ENCODE measurements at places on chromosomes 16 and 17.
A peak's percentile ranks its signal among the peaks of the same experiment; 100 is the strongest.

GRCh38 chr16:84047206-84047605 is 4.6 kb upstream of the SLC38A8 start:
- DNase-seq, result no peak

- DNase-seq, result no peak
Measured at GRCh38 chr17:44645341-44645740, 10.9 kb upstream of the MEIOC start.

GRCh38 chr17:56577843-56578204 is 15.7 kb upstream of the NOG start:
- DNase-seq, result no peak

DNA sequence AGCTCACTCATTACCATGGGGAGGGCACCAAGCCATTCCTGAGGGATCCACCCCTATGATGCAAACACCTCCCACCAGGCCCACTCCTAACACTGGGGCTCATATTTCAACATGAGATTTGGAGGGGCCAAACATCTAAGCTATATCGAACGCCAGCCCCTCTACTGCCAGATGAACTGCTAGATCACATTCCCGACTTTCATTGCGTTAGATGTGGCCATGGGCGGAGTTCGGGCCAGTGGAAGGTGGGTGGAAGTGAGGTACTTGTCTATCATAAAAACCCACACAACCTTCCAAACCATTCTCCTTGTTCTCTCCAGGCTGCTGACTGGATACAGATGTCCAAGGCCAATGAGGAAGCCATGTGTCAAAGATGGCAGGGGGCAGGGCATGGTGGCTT is 27.0 kb upstream of the ANKRD40CL start:
- DNase-seq, result no peak

DNA sequence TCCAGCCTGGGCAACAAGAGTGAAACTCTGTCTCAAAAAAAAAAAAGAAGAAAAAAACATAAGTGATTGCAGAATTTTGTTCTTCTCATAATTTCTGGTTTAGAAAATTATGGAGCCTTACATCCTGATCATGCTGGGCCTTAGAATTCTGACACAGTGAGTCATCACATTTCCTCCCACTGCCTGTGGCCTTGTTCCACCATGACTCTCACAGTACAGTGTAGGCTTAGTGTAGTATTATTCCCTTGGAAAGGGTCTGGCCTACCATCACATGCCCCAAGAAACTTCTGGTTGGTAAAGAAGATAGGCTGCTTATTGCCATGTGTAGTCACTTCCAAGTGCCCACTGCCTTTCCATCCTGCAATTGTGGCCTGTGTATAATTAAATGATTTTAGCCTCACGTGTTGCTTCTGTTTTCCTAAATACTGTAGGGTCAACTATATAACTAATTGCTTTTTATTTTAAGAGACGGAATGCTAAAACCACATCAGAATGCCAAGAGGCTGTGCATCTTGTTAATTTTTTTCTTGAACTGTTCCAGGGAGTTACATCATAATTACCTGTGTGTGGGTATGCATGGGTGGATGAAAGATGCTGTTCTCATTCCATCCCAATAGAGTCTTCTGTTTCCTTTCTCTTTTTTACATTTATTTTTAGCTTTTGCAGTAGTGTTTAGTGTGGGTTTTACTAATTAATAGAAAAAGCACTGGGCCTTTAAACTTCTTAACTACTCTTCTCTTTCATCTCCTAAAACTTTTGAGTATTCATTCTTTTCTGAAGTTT is 25.9 kb downstream of the OGFOD1 start:
- DNase-seq, result no peak

GRCh38 chr17:67270416-67270815 is 25.4 kb upstream of the HELZ start:
- no peak for DNase-seq

DNA sequence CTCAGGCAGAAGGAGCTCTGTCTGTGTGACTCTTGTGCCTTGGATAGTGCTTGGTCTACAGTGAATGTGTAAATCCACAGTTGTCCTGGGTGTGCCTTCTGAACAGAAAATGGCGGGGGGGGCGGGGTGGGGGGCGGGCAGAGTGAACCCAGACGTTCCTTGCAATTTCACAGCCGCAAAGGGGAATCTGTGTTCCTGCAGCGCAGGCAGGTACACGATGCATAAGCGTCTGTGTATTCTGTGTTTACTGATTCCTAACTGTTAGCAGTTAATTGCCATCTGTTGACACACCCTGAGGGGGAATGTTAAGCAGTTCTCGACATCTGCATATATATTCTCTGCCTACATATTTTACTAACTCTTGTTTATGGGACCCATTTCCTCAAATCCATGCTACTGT is 123.5 kb upstream of the ZFHX3 start:
- no peak for DNase-seq

DNA sequence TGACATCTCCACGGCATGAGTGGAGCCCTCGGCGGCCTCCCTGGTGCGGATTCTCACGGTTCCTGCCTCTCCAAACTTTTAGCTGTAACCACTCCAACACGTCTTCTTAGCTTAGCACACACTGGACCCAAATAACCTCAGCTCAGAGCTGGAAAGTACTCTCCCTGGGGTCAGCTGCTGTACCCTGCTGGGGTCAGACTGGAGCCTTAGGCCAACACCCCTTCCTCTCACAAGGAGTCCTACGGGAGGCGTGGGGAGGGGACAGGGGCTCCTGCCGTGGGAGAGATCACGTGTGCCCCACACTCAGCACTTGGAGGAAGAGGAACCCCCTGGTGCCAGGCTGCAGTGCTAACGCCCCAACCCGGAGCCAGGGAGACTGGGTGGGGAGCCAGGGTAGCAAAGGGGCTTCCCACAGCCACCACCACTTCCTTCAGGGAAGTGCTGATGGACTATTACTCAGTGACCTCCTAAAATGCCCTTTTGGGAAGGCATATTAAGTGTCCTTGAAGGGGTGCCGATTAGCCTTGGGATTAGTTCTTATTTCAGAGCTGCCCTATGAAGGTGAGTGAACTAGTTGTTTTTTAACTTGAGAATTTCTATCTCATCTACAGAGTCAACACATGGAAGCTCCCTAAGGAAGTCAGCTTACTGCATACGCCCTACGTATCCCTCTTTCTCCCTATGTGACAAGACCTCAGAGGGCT is 124.0 kb downstream of the HIC1 start:
- DNase-seq, result no peak

DNA sequence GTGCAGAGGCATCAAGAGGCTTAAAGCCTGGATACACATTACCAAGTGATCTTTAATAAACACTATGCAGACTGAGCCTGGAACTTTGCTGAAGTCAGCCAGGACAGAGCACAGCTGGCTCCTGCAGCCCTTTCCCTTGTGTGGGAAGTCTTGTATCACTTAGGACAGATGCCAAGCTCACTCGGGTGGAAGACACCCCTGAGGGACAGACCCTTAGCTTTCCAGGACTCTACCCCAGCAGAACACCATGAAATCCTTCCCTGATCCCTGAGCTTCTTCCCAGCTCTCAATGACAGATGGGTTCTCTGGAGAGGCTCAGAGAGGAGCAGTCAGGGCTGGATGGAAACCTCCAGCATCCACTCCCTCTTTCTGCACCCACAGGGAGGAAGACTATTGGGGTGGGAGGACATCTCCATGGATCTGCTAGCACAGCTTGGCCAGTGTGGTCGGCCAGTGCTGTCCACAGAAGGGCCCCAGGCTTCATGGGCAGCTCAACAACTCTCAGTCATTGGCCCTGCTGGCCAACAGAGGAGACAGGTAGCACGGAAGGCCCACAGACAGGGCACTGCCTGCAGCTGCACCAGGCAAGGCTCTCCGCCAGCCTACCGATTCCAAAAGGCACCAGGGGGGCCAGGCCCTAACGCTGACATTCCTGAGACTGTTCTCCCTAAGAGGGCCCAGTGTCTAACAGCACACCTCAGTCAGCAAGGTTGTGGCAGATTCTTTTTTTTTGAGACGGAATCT is 15.9 kb downstream of the RAB5C start:
- no peak for DNase-seq

- no peak for DNase-seq
Measured at GRCh38 chr16:61324044-61324443, 712.2 kb downstream of the CDH8 start.

DNA sequence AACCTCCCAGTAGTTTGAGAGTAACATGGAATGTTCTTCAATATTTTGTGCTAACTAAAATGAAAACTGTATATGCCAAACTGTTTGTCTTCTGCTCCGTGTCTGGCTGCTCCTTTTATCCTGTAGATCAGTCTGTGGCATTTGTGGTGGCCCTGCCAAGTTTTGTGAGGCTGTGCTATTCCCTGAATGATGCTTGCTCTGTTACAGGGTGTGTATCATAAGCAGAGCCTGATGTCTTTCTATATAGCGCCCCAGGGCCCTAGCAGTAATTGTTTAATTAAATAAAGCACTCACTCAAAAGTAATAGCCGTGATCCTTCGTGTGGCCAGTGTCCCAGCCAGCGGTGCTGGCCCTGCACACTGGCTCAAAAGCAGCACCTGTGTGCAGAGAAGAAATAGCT is 27.8 kb upstream of the NAT9 start:
- no peak for DNase-seq

- peak; percentile 62 for DNase-seq
Measured at GRCh38 chr16:82655072-82655714, 28.4 kb downstream of the CDH13 start.

- no peak for DNase-seq
Measured at GRCh38 chr17:53033297-53033696, 789.4 kb upstream of the KIF2B start.

DNA sequence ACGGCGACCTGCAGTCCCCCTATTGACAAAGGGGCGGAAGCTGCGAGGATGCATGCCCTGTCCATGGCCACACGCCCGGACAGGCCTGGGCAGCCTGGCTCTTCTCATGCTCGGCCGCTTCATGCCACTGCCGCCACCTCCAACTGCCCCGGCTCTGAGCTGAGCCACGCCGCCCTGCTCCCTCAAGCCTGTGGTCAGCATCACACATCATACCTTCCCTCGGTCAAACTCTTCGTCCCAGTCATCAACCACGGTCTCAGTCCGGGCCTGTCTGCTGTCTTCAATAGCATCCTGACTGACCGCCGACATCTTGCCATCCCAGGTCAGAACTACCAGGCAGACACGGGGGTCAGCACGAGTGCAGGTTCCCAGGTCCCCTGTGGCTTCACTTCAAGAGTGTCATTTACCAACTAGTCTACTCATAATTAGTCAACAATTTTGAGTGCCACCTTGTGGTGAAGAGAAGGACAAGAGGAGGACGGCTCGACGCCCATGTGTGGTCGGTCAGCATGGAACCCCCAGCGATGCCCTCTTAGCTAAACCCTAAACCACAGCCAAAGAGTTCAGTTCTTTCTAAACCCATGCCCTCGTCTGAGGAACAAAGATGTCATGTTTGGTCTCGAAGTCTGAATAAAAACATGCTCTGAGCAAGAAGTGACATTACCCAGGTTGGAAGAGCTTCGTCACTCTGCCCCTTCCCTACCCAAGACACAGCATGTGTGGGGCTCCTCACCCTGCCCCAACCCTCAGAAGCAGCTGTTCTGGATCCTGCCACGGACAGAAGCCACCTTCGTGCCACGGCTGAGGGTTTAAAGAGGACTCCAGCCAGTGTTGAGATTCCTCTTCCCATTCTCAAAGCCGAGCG is 16.9 kb upstream of the CYTH1 start:
- no peak for DNase-seq

GRCh38 chr17:51078009-51078592 is 42.6 kb downstream of the SPAG9 start:
- DNase-seq, result no peak

GRCh38 chr16:83837566-83837965 is 29.8 kb downstream of the HSBP1 start:
- no peak for DNase-seq

- no peak for DNase-seq
Measured at GRCh38 chr17:296906-297690, 55.5 kb downstream of the RPH3AL start.

GRCh38 chr17:82019690-82020571 is 2.7 kb downstream of the CENPX start:
- peak; percentile 59 for DNase-seq

DNA sequence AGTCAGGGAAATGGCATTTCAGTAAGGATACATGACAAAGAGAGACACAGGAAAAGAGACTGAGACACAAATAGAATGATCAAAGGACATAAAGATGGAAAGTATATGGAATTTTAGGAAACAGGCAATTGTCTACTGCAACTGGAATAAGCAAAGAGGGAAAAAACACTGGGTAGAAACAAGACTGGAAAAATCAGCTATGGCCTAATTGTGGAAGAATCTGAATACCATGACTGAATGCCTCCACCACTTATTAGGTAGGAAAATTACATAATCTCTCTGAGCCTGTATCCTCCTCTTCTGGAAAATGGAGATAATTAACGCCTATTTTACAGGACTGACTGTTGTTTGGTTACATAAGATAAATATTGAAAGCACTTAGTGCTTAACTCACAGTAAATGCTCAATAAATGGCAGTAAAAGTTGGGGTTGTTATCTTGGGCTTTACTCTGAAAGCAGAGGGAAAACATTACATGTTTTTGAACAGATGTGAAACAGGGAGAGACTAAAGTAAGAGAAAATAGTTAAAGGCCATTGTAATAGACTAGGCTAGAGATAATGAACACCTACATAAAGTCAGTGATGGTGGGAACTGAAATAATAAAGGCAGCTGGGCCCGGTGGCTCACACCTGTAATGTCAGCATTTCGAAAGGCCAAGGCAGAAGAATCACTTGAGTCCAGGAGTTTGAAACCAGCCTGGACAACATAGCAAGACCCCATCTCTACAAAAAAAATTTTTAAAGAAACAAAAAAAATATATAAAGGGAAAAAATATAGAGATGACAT is 63.5 kb upstream of the C17orf78 start:
- no peak for DNase-seq

DNA sequence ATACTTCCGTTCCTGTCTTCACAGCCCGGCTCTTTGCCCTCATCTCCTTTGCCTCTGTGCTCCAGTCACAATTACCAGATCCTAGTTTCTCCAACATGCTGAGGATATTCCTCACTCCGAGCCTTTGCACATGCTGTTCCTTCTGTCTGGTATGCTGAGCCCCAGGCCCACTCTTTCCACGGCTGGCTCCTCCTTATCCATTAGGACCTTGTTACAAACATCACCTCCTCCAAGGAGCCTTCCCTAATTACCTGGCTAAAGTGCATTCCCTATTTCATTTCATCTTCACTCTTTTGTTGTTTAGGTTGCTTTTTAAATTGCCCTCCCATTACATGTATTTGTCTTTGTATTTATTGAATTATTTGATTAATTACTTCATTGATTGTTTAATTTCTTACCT is 14.9 kb upstream of the ADGRG1 start:
- DNase-seq, result no peak

GRCh38 chr16:67101311-67102082 is 8.2 kb upstream of the PHAF1 start:
- DNase-seq, result no peak
